ENCODE measurements at places on chromosomes 1 and 21.
A peak's percentile ranks its signal among the peaks of the same experiment; 100 is the strongest.

DNA sequence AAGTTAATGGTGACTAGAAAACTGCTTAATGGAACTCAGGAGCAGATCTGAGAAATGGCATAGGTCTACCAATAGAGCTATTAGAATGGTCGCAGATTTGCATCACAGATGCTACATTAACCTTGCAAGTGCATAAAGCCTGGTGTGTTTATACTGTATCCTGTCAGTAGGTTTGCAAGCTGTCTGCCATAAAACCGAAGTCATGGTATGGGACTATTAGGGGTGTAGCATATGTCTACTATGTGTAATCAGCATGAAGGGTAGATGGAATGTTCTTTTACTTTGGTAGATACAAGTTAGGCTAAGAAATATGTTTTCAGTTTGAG, 574.2 kb upstream of the ADGRL2 start:
- no peak for DNase-seq

GRCh38 chr1:201584471-201585092, 45.7 kb downstream of the NAV1 start:
- no peak for DNase-seq

- no peak for DNase-seq
Measured at GRCh38 chr1:248361121-248361715, at the start of gene OR2T4. Gene OR2T4, plus strand, starts transcription at chr1:248361665. Its CDS starts 0 bp downstream, at chr1:248361665.

GRCh38 chr1:101438359-101438758, 201.5 kb downstream of the S1PR1 start:
- no peak for DNase-seq

DNA sequence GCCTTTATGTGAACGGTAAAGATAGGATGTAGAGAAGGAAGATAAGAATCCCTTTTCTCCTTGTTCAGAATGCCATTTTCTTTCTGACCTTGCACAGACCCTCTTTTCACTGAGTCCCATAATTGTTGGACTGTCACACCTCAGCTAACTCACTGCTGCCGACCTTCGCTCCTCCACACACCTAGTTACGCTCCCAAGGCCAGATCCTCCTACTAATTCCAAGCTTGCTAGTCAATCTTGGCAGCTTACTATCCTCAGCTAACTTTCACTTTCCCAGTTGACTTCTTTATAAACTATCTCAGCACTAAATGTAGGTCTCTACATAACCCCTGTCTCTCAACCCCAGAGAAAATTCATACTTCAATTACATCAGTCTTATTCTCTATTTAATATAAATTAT, 471.8 kb upstream of the PRMT6 start:
- no peak for DNase-seq

- DNase-seq = no peak
Measured at GRCh38 chr1:177950506-177950905, 19.4 kb downstream of the SEC16B start.

GRCh38 chr21:20943561-20943997, 54.6 kb upstream of the NCAM2 start:
- DNase-seq = no peak

DNA sequence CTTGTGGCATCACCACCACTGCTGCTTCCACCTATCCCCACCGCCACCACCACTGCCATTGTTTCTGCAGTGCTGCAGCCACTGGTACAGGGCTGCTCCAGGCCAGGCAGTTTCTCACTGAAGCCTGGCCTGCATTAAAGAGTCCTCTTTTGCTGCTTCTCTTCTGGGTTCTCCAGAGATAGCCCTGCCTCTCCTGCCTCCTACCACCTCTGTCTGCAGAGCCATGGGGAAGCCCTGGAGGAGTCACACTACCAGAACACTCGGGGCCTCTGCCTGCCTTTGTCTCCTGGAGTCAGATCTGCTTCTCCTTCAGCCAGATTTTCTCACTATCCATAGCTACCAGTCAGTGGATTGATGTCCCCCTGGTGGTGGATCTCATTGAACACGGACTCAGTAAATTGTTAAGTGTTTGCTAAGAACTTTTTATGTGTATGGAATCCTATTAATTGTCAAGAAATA, 37.7 kb upstream of the DDAH1 start:
- no peak for DNase-seq

- DNase-seq = no peak
Measured at GRCh38 chr1:56378341-56379070, 200.9 kb downstream of the PLPP3 start.

GRCh38 chr1:101190441-101190840, 46.4 kb upstream of the S1PR1 start:
- DNase-seq = no peak

GRCh38 chr1:210237479-210237878, 4.9 kb downstream of the SERTAD4 start:
- no peak for DNase-seq

GRCh38 chr1:185701650-185702049, 32.5 kb upstream of the HMCN1 start:
- DNase-seq = no peak

GRCh38 chr1:59318271-59318860, 21.5 kb downstream of the FGGY start:
- no peak for DNase-seq

- DNase-seq = no peak
Measured at GRCh38 chr1:80436851-80437250, 1363.9 kb upstream of the ADGRL2 start.

GRCh38 chr1:102531036-102531435, 534.3 kb upstream of the OLFM3 start:
- DNase-seq = no peak

DNA sequence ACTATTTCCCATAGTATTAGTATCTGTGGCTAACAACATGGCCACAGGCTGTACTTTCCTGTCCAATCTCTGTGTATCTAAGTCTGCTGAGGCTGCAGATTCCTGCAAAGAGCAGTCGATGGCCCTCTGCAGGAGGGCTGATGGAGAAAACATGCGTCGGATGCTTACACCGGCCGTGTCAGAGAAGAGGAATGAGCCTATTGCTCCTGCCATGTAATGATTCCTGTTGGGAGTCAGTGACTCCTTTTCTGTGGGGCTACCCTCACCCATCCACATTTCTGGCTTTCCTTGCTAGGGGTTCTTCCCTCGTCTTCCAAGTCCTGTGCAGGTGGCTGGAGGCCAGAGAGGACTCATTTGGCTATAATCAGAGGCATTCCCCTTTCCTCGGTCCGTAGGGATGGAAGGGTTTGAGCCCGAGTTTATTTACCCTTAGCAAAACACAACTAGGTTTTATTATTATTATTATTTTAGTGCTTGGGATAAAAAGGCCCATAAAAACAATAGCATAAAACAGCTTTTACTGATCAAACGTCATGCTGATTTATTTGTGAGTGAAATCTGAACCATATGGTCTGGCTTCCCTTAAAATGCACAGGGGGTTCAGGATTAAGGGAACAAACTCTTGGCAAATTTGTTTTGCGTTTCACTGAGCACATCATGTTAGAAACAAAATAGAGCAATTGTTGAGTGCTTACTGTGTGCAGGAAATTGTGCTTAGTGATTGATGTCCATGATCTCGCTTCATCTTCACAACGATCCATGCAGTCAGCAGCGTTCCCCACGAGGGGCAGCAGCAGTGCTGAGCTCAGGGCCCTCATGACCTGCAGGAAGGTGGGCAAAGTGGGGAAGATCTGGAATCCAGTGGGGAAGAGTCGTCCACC, 70.8 kb downstream of the KIF26B start:
- no peak for DNase-seq

DNA sequence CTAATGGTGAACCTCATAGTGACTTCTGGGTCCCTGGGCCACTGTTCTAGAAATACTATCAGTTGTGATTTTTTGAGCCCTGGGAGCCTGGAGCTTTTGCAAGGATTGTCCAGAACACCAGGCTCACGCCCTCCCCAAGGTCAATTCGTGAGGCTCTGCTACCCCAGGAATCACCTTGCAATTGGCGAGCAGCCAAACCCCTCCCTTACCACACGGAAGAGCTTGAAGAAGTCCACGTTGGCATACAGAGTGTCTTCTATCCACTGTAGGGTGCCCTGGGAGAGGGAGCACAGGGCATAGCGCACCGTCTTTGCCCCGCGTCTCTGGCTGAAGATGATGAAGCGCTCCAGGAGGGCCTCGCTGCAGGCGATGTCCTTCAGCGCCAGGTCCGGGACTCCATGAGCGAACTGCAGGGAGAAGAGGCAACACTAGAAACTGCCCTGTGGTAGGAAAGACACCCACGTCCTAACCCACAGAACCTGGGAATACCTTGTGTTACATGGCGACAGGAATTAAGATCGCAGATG, 22.3 kb downstream of the ABCA4 start:
- DNase-seq = no peak

- DNase-seq = no peak
Measured at GRCh38 chr1:46556822-46557221, 5.4 kb upstream of the KNCN start.

DNA sequence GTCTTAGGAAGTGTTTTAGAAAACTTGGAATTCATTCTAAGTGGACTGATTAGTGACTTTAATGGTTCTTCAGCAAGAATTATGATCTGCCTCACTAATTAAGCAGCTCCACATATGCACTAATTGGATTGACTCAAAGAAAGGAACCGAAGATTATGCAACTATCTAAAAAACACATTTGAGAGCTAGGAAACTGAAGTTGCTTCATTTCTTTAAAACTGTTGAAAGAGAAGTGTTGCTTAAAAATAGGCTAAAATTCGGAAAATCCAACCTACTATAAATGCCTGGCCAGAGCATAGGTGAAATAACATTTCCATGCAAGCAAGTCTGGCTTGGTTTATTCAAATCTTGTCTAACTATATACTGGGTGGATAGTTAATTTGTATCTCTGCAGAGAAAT, 502.9 kb upstream of the ZRANB2 start:
- DNase-seq = no peak

DNA sequence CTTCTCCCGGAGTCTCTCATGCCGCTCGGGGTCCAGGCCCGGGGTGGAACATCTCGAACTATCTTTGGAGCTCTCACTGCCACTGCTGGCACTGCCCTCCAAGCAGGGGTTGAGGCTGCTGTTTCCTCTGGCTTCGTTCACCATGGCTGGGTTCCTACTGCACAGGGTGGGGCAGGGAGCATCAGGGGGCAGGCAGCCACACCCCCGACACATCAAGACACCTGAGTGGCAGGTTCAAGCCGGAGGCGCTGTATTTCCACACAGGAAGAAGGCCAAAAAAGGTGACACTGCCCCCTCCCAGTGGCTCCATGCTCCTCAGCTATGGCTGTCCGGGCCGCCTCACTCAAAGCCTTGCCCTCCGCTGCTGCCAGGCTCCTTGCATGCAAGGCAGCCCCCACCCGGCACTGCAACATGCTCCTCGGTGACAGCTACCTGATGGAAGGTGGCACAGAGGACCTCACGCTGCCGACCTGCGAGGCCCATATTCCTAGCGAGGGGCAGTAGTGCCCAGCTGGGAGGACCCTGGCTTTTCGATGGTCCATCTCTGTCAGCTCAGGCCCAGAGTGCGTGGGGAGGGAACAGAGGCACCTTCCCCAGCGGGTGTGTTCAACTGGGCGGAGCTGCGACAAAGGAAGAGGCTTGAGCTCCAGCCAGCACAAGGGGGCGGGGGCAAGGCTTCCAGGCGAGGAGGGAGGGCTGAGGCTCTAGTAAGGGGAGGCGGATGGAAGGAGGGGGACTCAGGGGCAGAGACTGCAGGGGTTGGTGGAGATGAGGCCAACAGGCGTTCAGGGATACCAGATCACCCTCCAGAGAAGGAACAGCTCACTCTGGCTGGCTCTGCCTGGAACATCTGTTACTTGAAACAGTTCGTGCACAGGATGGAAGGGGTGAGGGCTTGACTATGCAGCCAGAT, 2.5 kb downstream of the MTHFR start:
- peak; percentile 57 for DNase-seq

- DNase-seq = no peak
Measured at GRCh38 chr21:36180963-36181362, 24.3 kb downstream of the DOP1B start.

- no peak for DNase-seq
Measured at GRCh38 chr1:8164670-8165069, 138.6 kb upstream of the ERRFI1 start.

- no peak for DNase-seq
Measured at GRCh38 chr1:212557739-212558692, 50.5 kb upstream of the ATF3 start.

DNA sequence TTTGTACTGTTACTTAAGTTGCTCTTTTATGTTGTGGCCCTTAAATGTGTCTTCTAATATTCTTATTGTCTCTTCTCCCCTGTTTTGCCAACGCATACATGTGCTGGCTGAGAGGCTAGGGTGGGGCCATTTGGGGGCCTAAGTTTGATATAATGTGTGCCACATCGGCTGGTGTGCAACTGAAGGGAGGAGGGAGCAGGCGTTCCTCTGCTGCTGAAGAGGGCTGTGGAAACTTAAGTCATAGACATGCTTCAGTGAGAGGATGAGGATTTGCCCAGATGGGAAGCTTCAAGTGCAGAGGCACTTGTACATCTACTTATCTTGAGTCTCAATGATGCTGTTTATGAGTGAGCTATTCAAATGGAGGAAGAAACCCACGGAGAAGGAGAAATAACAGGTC, 630.6 kb downstream of the LMO4 start:
- no peak for DNase-seq

DNA sequence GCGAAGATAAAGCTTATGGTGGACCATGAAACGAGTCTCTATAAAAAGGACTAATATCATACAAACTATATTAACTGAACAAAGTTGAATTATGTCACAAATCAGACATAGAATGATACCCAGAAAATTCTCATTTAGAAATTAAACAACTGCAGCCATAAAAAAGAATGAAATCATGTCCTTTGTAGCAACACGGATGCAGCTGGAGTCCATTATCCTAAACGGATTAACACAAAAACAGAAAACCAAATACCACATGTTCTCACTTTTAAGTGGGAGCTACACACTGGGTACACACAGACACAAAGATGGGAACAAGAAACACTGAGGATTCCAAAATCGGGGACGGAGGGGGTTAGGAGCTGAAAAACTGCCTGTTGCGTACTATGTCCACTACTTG, 11.5 kb downstream of the COP1 start:
- DNase-seq = no peak

- DNase-seq = no peak
Measured at GRCh38 chr1:56435434-56436262, 143.7 kb downstream of the PLPP3 start.

DNA sequence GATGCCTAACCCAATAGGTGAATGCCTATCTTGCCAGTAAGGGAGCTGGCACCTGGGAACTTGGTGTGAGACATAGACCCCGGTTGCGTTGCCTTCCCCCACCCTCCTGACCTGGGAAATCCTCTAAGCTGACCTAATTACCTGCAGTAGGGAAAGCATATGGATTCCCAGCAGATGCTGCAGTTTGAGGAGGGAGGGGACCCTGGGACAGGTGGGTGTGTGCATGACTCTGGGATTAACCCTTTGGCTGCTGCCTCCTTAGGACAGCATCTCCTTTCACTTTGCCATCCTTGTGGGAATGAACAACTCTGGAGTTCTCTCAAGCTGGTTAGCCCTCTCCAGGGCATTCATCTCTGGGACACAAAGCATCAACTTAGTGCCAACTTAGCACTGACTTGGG, 16.4 kb upstream of the NFASC start:
- no peak for DNase-seq

DNA sequence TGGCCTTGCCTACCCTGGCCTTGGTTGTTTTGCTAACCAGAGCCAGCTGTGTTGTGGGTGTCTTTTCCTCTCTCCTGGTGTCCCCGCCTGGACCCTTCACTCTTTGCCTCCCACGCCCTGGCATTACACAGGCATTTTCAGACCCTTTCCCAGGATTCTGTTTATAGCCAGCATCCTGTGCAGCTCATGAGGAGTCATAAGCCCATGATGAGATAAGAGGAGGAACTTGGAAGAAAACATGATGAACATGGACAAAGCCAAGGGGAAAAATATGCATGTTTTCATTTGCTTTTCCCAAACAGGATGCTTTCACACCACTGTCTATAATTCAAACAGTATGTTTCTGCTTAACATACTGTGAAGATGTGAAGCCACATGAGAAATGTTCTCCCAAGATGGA, 18.7 kb upstream of the WARS2 start:
- DNase-seq = no peak
